ENCODE measurements at places on chromosomes 4 and X.

DNA sequence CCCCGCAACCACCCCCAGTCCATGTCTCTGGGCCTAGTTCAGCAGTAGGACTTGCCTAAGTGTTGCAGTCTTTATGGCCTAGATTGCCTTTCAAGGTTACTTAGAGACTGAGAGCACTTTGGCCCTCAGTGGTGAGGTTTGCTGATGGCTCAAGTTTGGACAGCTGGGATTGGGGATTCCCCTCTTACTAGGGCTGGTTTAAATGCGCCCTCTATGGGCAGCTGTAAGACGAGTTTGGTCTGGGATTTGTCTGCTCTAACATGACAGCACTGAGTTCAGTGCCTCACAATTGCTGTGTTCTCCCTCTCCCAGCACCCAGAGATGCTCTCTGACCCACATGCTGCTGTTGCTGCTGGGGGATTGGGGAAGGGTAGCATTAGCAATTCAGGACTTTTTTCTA, 23.1 kb downstream of the DACH2 start:
- DNase-seq: no peak

DNA sequence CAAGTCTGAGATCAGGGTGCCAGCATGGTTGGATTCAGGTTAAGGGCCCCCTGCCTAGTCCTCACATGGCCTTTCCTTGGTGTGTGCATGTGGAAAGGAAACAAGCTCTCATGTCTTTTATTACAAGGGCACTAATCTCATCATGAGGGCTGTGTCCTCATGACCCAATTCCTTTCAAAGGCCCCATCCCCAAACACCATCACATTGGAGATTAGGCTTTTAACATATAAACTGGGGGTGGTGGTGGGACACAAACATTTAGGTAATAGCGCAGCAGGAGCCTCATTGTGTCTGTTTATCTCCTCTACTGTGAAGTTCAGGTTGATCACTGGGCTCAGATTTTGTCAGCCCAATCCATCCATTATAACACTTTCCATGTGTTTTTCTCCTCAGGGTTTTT, 41.0 kb downstream of the BEX3 start:
- DNase-seq: no peak

DNA sequence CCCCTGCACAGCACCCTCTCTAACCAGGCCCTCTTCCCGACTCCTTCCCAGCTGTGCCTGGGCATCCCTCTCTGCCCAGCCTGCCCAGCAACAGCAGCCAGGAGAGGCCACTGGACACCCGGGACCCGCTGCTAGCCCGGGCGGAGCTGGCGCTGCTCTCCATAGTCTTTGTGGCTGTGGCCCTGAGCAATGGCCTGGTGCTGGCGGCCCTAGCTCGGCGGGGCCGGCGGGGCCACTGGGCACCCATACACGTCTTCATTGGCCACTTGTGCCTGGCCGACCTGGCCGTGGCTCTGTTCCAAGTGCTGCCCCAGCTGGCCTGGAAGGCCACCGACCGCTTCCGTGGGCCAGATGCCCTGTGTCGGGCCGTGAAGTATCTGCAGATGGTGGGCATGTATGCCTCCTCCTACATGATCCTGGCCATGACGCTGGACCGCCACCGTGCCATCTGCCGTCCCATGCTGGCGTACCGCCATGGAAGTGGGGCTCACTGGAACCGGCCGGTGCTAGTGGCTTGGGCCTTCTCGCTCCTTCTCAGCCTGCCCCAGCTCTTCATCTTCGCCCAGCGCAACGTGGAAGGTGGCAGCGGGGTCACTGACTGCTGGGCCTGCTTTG, 1.1 kb downstream of the AVPR2 start:
- DNase-seq: no peak

- no peak for DNase-seq
These were observed 26.6 kb downstream of the VSIG4 start for GRCh38 chrX:66013194-66013816.

GRCh38 chrX:44570522-44570921, 27.9 kb upstream of the FUNDC1 start:
- DNase-seq: no peak

DNA sequence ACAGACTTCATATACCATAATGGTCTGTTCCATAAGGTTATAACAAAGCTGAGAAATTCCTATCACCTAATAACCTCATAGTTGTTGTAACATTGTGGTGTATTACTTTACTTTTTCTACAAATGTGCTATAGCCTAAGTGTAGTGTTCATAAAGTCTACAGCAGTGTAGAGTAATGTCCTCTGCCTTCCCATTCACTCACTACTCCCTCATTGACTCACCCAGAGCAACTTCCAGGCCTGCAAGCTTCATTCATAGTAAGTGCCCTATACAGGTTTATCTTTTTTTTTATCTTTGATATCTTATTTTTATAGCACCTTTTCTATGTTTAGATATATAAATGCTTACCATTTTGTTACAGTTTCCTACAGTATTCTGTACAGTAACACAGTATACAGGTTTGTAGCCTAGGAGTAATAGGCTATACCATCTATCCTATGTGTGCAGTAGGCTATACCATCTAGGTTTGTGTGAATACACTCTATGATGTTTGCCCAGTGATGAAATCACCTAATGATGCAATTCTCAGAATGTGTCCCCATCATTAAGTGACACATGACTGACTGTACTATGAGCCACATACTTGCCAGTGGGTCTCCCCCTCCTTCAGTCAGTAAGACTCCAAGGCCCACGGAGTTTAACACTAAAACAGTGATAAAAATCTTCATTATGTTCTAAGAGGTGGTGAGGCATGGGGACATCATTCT, 299.9 kb downstream of the UNC5C start:
- no peak for DNase-seq

GRCh38 chrX:72080150-72080549, 51.6 kb downstream of the RTL5 start:
- no peak for DNase-seq

DNA sequence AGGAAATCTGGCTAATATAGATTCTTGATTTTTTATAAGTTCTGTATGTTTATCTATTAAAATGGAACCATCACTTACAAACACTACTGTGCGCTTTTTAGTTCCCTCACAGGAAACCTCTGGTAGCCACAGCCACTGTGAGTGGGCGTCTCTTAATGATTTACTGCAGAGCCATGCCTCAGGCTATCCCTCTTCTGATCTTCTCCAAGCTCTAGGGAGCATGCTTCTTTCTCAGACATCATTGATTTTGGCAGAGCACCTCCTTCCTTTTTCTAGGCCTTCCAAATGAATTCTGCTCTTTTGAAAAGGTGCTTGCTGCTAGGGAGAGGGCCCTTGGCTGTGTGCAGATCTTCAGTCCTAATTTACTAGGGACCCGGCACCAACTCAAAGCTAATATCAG, 61.1 kb upstream of the STS start:
- no peak for DNase-seq

GRCh38 chrX:109880629-109881028, 122.3 kb upstream of the TMEM164 start:
- no peak for DNase-seq

DNA sequence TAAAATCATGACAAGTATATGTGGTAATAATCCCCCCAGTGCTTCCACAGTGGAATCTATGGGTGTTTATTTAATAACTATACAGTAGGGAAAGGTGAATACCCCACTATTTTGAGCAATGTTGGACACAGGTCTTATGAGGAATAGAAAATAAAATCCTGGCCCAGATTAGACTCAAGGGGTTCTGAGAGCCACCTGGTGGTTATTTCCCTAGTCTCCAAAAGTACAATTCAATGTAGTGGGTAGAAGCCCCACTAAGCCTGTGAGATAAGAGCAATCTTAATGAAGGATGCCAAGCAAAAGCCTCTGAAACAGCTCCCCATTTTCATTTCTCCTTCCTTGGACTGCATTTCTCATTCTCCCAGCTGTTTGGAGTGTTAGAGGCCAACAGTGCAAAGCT, 328.2 kb upstream of the NR3C2 start:
- no peak for DNase-seq

DNA sequence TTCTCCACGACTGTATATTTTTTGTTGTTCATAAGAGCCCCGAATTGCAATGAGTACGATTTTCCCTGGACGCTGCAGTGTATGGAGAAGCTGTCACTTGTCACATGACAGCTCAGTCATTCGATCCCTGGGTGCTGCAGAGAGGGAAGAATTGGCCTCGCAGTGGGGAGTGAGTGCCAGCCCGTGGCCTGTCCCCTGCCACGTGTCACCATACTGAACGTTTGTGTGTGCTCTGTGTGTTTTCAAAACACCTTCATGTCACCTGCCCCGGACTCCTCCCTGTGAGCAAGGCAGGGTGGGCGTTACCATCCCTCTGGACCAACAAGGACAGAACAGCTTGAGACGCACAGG, 77.9 kb downstream of the TBL1X start:
- DNase-seq: no peak

GRCh38 chr4:84498203-84498934, 723 bp downstream of the NKX6-1 start:
- no peak for DNase-seq

DNA sequence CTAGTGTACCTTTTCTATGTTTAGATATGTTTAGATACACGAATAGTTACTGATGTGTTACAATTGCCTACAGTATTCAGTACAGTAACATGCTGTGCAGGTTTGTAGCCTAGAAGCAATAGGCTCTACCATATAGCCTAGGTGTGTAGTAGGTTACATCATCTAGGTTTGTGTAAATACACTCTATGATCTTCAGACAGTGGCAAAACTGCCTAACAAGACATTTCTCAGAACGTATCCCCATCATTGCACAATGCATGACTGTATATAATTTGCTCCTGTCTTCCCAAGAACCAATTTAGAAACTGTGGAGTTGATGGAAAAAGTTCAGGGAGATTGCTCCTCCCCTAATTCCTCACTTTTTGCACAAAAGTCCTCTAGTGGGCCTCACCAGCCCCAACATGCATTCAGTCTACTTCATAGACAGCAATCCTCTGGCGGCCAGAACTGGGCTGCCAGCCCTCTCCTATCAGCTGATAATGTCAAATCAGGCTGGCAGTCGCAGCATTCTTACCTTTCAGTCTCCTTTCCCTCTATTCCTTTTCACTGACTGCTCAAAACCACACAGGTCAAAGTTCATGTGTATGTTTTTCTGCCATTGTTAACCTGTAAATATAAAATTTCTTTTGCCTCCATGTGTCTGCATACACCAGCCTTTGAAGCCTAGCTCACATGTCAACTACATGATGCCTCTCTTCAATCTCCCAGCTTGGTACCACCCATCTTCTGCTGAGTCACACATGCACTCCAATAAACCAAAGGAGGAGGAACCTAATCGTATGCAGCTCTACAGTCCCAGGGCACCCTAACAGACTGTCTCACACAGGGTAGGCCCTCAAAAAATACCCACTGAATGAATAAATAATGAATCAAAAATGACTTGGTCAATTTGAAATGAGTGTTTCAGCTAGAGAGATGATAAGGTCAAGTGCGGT, 32.0 kb downstream of the BCLAF3 start:
- DNase-seq: no peak

GRCh38 chr4:34181311-34181841, 2062.9 kb downstream of the ARAP2 start:
- DNase-seq: peak; percentile 96

- no peak for DNase-seq
These were observed 109.0 kb downstream of the RPS6KA6 start for GRCh38 chrX:84078991-84079390.

DNA sequence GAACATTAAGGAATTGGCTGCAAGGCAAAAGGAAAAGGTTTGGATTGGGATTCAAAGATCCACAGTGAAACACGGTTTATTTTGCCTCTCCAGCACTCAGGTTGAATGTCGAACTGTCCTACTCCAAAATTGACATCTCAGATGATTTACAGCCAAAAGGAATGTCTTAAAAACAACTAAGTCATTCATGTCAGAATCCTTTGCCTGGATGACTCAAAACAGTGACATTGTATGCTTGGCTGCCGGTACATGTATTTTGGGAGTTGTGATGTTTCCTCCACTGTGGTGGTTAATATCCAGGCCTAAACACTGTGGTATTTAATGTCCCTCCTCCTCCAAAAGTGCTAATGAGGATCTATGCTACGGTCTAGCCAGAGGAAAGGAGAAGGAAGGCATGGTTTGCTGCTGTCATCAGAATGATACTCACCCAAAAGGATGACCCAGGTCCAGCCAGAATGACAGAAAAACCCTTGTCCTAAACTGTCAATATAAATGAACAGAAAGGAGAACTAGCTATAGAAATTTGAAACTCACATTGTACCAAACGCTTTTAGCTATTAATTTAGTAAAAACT, 20.9 kb downstream of the PGM2 start:
- DNase-seq: no peak

DNA sequence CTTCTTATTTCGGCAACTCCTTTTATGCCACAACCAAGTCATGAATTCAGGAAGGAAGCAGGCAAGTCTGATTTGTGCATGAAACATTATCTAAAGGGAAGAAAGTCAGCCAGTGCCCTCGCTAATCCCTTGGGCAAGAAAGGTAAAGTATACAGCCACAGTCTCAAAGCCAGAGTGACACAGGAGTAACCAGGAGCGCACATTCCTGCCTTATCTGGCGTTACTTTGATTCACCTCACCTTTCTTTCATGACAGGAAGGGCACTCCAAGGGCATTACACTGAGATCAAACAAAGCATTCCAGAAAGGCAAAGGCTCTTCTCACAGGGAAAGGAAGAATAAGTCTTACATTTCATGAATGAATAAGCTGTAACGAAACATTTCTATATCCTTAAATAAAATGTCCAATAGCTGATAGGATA, 38.8 kb downstream of the FAT1 start:
- no peak for DNase-seq

DNA sequence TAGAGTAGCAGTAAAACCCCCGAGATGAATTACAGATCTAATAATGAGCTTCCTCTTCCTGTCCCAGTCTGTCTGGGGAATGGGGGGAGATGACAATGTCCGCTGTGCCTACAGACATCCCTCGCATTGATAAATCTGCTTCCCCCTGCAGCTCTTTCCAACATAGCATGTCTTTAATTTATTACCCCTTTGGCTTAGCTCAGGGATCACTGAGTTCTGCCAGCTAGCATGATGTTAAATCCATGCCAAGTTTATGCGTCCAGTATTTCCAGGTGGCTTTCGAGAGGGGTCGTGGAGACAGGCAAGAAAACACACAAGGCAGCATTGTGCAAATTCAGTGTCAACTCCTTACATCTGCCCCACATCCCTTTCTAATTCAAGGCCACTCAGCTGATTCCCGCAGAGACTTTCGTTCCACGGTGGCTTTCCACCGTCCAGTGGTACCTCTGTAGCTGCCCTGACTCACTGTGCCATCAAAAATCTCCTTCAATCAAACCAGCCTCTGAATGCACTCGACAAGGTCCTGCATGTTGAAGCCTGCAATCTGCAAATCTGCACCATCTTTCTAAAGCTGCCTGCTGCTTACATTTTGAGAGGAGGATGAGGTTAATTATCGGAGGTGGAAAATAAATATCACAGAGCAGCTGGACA, 75.1 kb downstream of the MXRA5 start:
- no peak for DNase-seq

GRCh38 chrX:145727476-145727875, 90.2 kb upstream of the SLITRK2 start:
- DNase-seq: no peak

GRCh38 chrX:44042116-44042515, 68.9 kb upstream of the NDP start:
- no peak for DNase-seq

Data from fibroblast of skin of left quadriceps (primary cell).